Central memory CD8-positive, alpha-beta T cell (primary cell): ENCODE measurements at places on chromosomes 1 and 21.

- no peaks in the 10 kb centered on the region for H3K27me3 ChIP-seq
- no peak overlapping the region for H3K27ac ChIP-seq
- H3K36me3 ChIP-seq = peaks cover 2% of the 10 kb centered on the region
- no peak for DNase-seq
- H3K4me1 ChIP-seq = no peaks in the 10 kb centered on the region
- H3K4me3 ChIP-seq = no peak overlapping the region
Observed at GRCh38 chr1:246678816-246679793, 45.1 kb upstream of the SCCPDH start.

DNA sequence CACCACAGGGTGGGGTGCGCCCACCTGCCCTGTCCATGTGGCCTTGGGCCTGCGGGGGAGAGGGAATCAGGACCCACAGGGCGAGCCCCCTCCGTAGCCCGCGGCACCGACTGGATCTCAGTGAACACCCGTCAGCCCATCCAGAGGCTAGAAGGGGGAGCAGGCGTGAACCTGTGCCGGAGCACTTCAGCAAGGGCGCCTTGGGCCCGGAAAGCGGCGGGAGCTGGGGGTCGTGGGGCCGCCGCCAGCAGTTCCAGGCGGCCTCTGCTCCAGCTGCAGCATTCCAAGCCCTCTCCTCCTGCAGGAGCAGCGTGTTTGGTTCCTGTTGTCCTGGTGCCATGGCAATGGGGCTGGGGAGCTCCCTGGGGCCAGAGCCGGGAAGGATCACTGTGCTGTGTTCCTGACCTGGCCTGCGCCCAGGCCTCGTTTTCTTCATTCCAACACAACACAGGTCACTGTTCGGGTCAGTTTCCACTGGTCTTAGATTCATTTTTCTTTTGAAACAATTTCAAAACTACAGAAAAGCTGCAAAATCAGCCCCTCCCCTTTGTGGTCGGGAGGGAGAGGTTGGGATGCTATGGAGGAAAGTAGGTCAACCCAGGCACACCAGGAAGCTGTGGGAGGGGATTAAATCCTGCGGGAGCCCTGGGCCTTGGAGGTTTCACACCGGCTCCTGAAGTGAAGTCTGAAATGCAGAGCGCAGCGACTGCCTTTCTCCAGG lies 18.8 kb downstream of the SLX9 start:
- no peaks in the 10 kb centered on the region for H3K27me3 ChIP-seq
- H3K4me1 ChIP-seq = peaks cover 14% of the 10 kb centered on the region
- H3K36me3 ChIP-seq = peaks cover 13% of the 10 kb centered on the region
- H3K4me3 ChIP-seq = no peak overlapping the region
- no peak overlapping the region for H3K27ac ChIP-seq

- H3K27ac ChIP-seq = no peak overlapping the region
- H3K27me3 ChIP-seq = peaks cover 30% of the 10 kb centered on the region
- no peak overlapping the region for H3K4me3 ChIP-seq
- H3K4me1 ChIP-seq = no peaks in the 10 kb centered on the region
Observed at GRCh38 chr1:55572878-55573734, 357.9 kb upstream of the USP24 start.

DNA sequence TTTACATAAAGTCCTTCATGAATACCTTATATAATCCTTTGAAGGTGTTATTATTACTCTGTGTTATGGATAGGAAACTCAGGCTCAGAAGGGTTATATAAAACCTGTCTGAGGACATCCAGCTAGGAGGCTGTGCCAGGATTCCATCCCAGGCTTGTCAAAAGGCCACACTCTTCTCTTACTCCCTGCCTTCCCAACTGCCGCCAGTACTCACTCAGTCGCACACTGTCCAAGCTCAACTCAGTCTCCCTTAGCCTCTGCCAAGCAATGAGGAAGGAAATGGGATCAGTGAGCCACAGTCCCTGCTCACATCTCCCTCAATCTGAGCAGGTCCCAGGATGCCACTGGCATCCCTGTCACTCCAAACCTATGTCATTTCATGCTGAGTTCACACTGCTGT lies 94.4 kb downstream of the NAV1 start:
- H3K27ac ChIP-seq = no peak overlapping the region
- H3K4me1 ChIP-seq = no peaks in the 10 kb centered on the region
- H3K4me3 ChIP-seq = no peak overlapping the region

GRCh38 chr21:34531399-34531798 lies 19.4 kb upstream of the KCNE1 start:
- no peak for DNase-seq
- no peaks in the 10 kb centered on the region for H3K27me3 ChIP-seq
- H3K4me1 ChIP-seq = peaks cover 36% of the 10 kb centered on the region
- H3K36me3 ChIP-seq = no peaks in the 10 kb centered on the region
- no peak overlapping the region for H3K27ac ChIP-seq

DNA sequence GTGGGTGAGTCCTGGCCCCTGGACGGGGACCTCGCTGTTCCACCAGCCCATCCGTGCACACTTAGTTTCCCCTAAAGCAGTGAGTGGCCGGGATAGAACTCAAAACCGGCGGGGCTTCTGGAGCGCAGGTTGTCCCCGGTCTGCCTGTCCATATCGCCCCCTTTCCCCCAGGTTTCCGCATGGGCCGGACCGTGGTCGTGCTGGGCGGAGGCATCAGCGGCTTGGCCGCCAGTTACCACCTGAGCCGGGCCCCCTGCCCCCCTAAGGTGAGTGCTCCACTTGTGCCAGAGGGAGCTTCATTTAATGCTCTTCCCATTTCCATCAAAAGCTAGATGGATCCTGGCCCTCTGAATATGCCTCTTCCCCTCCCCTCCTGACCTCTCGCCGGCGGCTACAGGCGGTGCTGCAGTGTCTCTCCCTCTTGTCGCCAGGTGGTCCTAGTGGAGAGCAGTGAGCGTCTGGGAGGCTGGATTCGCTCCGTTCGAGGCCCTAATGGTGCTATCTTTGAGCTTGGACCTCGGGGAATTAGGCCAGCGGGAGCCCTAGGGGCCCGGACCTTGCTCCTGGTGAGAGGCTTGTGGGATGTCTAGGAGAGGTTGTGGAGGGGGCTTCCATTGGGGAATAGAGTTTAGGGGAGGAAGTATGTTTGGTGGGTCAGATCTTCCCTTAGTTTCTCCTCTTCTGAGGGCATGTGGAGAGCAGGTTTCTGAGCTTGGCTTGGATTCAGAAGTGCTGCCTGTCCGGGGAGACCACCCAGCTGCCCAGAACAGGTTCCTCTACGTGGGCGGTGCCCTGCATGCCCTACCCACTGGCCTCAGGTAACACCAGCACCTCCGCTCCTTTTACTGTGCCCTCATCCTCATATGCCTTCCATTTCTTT lies 683 bp downstream of the PPOX start:
- H3K4me1 ChIP-seq = peaks cover 53% of the 10 kb centered on the region
- H3K4me3 ChIP-seq = peak overlapping the region; percentile 76
- peak overlapping the region; percentile 98 for H3K27ac ChIP-seq
- no peak for DNase-seq
- peaks cover 29% of the 10 kb centered on the region for H3K36me3 ChIP-seq

GRCh38 chr1:67816095-67816475 lies 17.2 kb downstream of the GNG12 start:
- H3K27me3 ChIP-seq = peaks cover 27% of the 10 kb centered on the region
- DNase-seq = no peak
- H3K4me3 ChIP-seq = no peak overlapping the region
- H3K36me3 ChIP-seq = no peaks in the 10 kb centered on the region
- no peak overlapping the region for H3K27ac ChIP-seq

- H3K27me3 ChIP-seq = peaks cover 43% of the 10 kb centered on the region
- H3K27ac ChIP-seq = no peak overlapping the region
- H3K4me1 ChIP-seq = no peaks in the 10 kb centered on the region
- no peak overlapping the region for H3K4me3 ChIP-seq
- no peak for DNase-seq
Observed at GRCh38 chr1:9465640-9466039, 73.6 kb upstream of the SLC25A33 start.

GRCh38 chr1:12251442-12251841 lies 21.6 kb downstream of the VPS13D start:
- H3K27ac ChIP-seq = no peak overlapping the region
- H3K27me3 ChIP-seq = no peaks in the 10 kb centered on the region
- DNase-seq = no peak
- H3K4me1 ChIP-seq = no peaks in the 10 kb centered on the region
- H3K4me3 ChIP-seq = no peak overlapping the region

GRCh38 chr1:62484824-62485468 lies 48.1 kb downstream of the USP1 start:
- H3K27ac ChIP-seq = no peak overlapping the region
- no peaks in the 10 kb centered on the region for H3K27me3 ChIP-seq
- no peak for DNase-seq
- no peak overlapping the region for H3K4me3 ChIP-seq

DNA sequence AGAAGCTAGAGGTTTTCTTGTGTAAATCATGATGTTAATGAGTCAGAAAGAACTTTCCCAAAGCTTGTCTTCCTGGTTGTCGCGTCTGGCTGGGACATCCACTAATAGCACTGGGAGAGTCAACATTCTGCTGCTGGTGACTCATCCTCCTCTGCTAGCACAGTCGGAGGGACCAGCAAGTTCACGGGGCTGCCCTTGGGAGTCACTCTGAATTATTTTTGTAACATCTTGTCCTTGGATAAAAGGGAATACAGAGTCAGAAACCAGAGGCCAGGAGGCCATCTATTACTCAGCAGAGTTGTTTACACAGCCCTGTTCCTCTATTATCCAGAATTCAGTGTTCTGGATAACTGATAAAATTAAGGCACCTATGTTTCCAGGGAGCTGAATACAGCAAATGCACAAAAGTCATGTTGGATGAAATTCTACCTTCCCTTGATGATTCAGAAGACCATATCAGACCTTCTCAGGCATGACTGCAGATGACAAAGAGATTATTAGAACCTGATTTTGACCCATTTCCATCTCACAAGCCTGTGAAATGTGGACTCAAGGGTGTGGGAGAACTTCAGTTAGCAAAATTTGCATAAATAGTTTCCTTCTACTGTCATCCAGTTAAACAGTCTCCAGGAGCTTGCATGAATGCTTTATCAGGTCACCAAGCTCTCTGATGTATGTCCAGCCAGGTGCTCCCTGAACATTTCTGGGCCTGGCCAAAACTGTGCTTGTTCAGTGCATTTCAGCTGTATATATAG lies 68.1 kb downstream of the JAK1 start:
- no peaks in the 10 kb centered on the region for H3K27me3 ChIP-seq
- no peak overlapping the region for H3K27ac ChIP-seq
- no peak for DNase-seq
- peaks cover 92% of the 10 kb centered on the region for H3K4me1 ChIP-seq
- H3K36me3 ChIP-seq = peaks cover 10% of the 10 kb centered on the region

- H3K27me3 ChIP-seq = peaks cover 80% of the 10 kb centered on the region
- H3K4me1 ChIP-seq = peaks cover 20% of the 10 kb centered on the region
- DNase-seq = no peak
- H3K4me3 ChIP-seq = no peak overlapping the region
- H3K27ac ChIP-seq = no peak overlapping the region
Observed at GRCh38 chr1:220526294-220526693, 1.6 kb upstream of the MARK1 start.

GRCh38 chr1:84141182-84142003 lies 2.7 kb upstream of the PRKACB start:
- peak overlapping the region; percentile 62 for H3K27ac ChIP-seq
- peaks cover 7% of the 10 kb centered on the region for H3K36me3 ChIP-seq
- H3K27me3 ChIP-seq = no peaks in the 10 kb centered on the region

GRCh38 chr1:35574655-35575415 lies 1.7 kb downstream of the TFAP2E start:
- peaks cover 7% of the 10 kb centered on the region for H3K36me3 ChIP-seq
- H3K4me3 ChIP-seq = peak overlapping the region; percentile 83
- no peak overlapping the region for H3K27ac ChIP-seq
- DNase-seq = no peak
- peaks cover 39% of the 10 kb centered on the region for H3K4me1 ChIP-seq
- H3K27me3 ChIP-seq = no peaks in the 10 kb centered on the region
